SJSA1 (cell line): ENCODE measurements at places on chromosomes 2 and 18. TPM values are rescaled to one million over a fixed set of nuclear protein-coding genes. Genes with fewer than 3 reads are reported as not detected.
A peak's percentile ranks its signal among the peaks of the same experiment; 100 is the strongest.

The CCDC148 gene
- total RNA-seq, result 3.2 and 3.5 TPM in 2 replicates

The NDC80 gene
- total RNA-seq, result 69.6 and 75.8 TPM in 2 replicates

The NCL gene
- 257 and 292 TPM in 2 replicates for total RNA-seq

The MTERF4 gene
- 30.0 and 46.3 TPM in 2 replicates for total RNA-seq

The ADCYAP1 gene
- not detected in 2 replicates for total RNA-seq

The CXCR4 gene
- 0.22 and 0.79 TPM in 2 replicates for total RNA-seq

The STAMBP gene
- 61.6 and 76.6 TPM in 2 replicates for total RNA-seq

The SAG gene
- not detected in 2 replicates for total RNA-seq

GRCh38 chr2:54740333-54740732 is 16.9 kb downstream of the EML6 start:
- no peak for DNase-seq

DNA sequence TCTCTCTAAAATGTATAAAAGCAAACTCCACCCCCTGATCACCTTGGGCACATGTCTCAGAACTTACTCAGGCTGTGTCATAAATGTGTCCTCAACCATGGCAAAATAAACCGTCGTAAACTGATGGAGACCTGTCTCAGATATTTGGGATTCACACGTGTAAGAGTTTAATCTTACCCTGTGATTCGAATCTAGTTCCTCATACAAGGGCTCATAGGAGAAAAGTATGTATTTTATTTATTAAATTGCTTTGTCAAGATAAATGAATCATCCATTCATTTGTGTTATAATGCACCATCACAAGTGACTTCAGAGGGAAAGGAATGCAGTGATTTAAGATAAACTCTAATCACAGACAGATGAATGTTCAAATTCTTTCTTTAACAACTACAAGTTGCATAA is 712.5 kb upstream of the LRATD1 start:
- no peak for DNase-seq

GRCh38 chr2:240146627-240147278 is 6.3 kb upstream of the OTOS start:
- no peak for DNase-seq

DNA sequence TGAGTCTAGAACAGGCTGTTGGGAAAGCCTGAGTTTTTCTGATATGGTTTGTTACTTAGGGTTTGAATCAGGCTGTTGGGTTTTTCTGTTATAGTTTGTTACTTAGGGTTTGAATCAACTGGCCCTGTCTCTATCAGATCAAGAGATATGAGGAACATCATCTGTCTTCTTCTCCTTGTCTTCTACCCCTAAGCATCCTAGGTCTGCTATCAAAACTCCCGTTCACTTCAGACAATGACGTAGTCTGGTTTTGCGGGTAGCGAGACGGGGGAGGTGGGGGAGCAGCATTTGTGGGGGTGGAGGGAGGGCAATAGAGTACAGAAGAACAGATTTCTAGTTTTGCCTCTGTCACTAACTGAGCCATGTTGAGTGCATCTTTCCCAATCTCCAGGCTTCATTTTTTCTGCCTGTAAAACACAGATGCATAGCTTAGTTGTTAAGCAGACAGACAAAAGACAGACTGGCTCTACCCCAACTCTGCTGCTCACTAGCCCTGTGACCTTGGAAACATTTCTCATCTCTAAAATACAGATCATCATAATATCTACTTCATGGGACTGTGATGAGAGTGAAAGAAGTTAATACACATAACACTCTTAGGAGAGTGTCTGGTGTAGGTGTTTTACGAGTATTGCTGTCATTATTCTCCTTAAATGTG is 9.1 kb downstream of the TNP1 start:
- no peak for DNase-seq

- DNase-seq, result no peak
Observed at GRCh38 chr2:12334412-12334966, 382.2 kb upstream of the TRIB2 start.

DNA sequence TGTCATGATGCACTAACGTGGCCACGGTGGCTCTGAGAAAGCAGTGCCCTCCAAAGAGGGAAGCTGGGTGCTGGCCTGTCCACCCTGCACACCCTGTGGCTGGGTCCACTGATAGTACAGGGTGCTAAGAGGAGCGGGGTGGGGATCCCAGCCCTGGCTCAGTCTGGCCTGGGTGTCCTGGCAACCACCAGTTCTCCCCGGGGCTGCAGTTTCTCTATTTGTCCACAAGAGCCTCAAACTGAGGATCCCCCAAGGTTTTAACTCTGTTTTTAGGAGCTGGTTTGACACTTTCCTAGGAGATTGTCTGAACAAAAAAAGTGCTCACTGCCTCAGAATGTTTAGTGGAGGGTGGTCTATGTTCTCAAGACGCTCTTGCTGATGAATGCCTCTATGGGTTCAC is 29.0 kb downstream of the EDAR start:
- DNase-seq, result no peak

DNA sequence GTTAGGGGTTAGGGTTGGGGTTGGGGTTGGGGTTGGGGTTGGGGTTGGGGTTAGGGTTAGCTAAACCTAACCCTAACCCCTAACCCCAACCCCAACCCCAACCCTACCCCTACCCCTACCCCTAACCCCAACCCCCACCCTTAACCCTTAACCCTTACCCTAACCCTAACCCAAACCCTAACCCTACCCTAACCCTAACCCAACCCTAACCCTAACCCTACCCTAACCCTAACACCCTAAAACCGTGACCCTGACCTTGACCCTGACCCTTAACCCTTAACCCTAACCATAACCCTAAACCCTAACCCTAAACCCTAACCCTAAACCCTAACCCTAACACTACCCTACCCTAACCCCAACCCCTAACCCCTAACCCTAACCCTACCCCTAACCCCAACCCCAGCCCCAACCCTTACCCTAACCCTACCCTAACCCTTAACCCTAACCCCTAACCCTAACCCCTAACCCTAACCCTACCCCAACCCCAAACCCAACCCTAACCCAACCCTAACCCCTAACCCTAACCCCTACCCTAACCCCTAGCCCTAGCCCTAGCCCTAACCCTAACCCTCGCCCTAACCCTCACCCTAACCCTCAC is 24.1 kb upstream of the RABL2A start:
- no peak for DNase-seq

GRCh38 chr2:64861452-64862397 is 127.5 kb upstream of the SLC1A4 start:
- DNase-seq, result no peak

GRCh38 chr2:215427585-215427984 is 8.3 kb downstream of the FN1 start:
- no peak for DNase-seq

GRCh38 chr18:26696786-26697185 is 148.4 kb upstream of the KCTD1 start:
- DNase-seq, result no peak

DNA sequence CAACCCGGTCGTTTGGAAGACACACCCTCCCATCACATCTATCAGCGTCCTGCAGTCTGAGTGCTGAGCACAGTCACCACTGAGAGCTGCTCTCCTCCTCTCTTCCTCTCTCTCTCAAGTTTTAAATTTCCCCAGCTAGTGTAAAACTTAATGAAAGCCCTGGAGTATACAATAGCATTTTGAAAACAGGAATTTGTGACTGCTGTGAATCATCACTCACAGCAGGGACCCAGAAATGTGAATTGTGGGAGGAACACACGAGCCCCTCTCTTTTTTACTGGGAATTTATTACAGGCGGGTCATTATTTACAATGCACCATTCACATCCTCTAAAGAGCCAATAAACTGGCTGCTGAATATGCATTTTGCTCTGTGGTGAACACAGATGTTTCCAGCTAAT is 185.0 kb upstream of the SMIM21 start:
- peak; percentile 45 for DNase-seq

DNA sequence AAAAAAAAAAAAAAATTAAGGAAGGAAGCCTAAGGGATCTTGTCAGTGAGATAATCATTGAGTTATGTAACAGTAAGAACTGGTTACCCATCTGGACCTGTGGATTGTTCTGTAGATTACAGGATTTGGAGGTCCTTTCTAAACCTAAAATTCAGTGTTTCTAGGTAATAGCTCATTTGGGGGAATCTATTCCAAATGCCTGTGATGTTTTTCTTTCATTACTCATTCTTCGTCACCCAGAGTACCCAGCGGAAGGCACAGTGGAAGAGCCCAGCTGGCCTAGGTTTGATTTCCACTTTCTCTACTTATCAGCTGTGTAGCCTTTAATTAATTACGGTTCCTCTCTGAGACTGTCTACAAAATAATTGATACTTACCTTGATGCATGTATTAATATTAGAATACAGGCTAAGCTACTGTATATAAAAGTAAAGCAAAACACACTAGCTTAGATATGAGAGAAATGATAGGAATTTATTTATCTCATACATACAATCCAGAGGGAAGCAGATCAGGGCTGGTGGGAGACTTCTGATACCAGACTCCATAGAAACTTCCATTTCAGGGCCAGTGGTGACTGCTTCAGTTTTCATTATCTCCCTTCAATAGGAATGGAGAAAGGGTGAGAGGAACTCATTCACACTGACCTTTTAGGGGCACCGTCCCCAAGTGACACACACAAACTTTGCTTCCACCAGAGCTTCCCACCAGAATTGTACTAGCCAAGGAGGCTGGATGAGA is 115.8 kb upstream of the NOSTRIN start:
- peak; percentile 21 for DNase-seq

DNA sequence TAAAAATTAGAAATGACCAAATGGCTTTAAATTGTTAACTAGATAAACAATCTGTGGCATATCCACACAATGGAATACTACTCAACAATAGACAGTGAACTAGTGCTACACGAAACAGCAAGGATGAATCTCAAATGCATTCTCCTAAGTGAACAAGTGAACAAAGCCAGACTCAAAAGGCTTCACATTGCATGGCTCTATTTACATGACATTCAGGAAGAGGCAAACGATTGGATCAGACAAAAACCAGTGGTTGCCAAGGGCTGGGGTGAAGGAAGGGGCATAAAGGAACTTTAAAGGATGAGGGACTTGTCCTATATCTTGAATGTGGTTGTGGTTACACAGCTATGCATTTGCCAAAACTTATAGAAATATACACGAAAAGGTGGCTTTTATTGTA is 184.3 kb downstream of the RPIA start:
- DNase-seq, result no peak
